ENCODE measurements at places on chromosomes 3 and 15.

GRCh38 chr3:110731148-110731547 lies 340.5 kb upstream of the NECTIN3 start:
- no peak for DNase-seq

- DNase-seq, result no peak
Observed at GRCh38 chr3:157098823-157099185, 61.1 kb downstream of the CCNL1 start.

DNA sequence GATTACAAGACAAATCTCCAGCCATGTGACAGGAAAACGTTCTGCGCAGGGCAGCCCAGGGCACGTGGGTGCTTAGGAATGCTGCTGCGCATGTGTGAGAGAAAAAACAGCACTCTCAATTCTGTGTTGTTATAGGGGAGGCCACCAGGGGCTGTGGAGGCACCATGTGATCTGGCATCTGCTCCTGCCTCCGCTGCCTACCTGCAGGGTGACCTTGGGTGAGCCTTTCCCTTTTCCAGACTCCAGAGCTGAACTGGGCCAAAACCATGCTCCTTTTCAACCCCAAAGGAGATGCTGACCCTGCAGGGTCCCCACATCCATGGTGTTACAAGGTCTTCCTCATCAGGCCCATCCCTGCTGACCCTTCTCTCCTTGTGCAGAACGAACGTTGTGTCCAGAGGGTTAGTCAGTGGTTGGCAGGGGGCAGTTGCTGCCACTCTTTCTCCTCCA lies 81.5 kb upstream of the RASGRF1 start:
- no peak for DNase-seq

DNA sequence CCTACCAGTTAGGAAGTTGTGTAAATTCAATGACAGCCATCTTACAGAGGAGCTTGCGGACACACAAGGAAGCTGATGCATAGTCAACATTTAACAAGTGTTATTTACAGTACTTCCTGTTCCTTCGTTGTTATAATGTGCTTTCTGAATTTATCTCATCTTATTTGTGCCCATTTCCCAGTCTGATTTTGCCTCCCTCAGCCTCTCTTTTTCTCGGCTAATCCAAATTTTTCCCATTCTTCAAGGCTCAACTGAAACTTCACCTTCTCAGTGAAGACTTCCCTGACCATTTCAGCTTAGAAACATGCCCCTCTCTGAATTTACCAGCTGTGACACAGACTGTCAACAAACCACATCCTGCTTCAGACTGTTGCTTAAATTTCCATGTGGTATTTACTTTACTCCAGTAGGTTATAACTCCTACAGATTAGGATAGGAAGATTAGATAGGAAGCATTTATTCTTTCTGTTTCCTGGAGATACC lies 55.7 kb upstream of the CP start:
- no peak for DNase-seq

DNA sequence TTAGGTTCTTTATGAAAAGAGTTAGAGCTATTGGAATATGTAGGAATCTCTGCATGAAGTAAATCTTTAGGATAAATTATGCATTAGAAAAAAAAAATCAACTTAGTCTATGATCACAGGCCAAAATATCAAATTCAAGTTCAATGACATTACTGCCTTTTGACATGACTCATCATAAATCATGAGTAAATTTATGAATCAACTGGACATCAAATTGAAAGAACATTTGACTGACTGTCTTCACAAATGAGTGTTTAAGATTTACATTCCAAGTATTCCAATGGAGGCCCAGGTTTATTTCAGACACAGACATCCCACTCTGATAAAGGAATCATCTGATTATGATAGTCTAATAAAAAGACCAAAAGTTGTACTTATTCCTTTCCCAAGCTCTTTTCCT lies 192.8 kb upstream of the TTC14 start:
- DNase-seq, result no peak

DNA sequence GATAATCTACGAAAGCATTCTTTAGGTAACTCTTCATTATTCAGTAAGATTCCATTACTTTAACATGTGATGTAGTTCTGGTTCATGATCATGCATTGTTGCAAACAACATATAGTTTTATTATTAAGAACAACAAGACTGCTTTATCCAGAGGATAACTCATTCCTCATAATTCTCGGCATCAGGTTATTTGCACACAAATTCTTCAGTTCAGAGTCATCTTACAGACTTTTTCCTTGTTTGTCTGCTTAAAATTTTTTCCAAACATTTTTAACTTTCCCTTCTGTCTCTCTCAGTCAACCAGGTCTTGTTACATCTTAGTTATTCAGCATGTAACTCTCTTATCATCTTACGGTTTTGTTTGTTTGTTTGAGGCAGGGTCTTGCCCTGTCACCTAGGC lies 60.1 kb downstream of the VGLL3 start:
- no peak for DNase-seq

DNA sequence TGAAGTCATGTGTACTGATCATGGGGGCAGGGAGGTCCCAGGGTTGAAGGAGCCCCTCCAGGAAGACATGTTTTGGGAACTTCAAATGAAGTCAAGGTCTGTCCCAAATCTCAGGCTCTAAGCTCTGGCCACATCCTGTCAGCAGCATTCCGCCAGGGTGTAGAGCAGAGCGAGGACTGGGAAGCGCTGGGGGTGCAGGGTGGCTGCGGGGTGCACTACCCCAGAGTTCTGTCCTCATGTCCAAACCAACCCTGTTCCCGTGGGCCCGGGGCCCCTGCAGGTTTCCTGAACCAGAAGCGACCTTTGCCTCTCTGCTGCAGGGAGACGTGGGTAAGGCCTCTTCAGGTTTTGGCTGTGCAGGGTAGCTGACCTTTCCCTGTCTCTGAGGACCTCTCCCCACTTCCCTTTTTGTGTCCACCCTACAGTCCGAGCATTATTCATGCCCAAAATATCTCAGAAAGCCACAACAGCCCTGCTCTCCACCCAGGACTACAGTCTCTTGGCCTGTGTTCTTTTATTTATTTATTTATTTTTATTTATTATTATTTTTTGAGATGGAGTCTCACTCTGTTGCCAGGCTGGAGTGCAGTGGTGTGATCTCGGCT lies 26.6 kb upstream of the FLNB start:
- DNase-seq, result no peak

DNA sequence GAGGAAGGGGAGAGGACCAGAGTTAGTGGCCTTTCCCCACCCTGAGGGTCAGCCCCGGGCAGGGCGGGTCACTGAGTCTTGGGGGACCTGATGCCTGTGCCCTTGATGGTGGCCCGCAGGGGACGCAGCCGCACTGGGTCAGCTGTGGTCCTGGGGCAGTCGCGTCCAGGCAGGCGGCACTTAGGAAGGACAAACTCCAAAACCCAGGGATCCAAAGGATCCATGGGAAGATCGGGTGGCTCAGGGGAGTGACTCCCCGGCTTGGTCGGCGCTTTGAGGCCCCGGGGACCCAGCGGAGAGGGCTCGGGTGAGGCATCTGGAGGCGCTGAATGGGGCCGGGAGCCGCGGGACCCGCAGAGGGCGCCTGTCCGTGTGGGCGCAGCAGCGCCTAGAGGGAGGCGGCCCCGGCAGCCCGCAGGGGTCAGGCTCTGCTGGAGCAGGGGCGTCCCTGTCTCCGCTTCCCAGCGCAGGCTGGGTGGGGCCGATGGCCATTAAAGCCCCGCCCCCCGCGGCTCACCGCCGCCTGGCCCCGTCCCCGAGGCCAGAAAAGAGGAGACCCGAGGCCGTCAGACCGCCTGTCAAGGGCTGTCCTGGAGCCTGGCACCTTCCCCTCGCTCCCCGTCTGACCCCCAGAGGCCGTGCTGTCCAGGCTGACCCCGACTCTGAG lies 17.5 kb downstream of the CIDEC start:
- peak; percentile 85 for DNase-seq

DNA sequence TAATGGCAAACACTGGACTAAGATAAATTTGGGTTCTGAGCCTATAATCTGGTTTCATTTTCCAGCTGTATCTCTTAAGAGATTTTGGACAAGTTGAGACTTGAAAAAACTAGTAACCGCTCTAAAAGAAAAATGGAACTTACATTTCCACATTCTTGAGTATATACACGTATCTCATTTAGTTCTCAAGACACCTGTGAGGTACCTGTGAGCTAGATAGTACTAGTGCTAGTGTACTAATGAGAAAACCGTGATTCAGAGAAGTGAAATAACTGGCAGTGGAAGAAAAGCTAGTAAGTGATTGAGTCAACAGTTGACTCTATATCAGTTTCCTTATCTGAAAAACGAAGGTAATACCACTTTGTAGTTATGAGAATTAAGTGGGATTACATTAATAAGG lies 62.2 kb upstream of the PAQR5 start:
- no peak for DNase-seq

DNA sequence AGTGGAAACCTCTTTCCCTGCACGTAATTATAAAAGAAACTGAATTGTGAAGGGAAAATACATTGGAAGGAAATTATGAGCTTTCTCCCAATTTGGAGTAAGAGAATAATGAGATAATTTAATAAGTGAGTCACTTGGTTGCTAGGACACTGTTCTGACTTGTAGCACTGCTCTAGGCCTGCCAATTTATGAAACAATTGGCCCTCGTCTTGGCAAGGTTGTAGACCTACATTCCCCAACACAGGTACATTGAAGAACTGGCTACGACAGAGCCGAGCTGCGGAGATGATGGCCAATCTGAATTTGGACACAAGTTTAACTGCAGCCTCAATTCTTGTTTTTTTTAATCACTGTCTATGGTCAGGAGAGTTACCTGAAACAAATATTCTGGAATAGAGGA lies 674.1 kb downstream of the MECOM start:
- DNase-seq, result peak; percentile 17

DNA sequence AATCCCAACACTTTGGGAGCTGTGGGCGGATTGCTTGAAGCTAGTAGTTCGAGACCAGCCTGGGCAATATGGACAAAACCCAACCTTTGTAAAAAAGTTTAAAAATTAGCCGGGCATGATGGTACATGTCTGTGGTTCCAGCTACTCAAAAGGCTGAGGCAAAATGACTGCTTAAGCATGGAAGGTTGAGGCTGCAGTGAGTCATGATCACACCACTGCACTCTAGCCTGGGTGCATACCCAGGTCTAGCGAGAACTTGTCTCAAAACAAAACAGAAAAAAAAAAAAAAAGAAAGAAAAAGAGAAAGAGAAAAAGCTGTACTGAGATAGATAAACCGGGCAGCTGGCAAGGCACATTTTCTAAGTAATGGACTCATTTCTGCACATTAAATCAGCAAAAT lies 10.6 kb downstream of the ARPP19 start:
- no peak for DNase-seq

- no peak for DNase-seq
Observed at GRCh38 chr15:50458348-50459112, 34.3 kb downstream of the USP8 start.

DNA sequence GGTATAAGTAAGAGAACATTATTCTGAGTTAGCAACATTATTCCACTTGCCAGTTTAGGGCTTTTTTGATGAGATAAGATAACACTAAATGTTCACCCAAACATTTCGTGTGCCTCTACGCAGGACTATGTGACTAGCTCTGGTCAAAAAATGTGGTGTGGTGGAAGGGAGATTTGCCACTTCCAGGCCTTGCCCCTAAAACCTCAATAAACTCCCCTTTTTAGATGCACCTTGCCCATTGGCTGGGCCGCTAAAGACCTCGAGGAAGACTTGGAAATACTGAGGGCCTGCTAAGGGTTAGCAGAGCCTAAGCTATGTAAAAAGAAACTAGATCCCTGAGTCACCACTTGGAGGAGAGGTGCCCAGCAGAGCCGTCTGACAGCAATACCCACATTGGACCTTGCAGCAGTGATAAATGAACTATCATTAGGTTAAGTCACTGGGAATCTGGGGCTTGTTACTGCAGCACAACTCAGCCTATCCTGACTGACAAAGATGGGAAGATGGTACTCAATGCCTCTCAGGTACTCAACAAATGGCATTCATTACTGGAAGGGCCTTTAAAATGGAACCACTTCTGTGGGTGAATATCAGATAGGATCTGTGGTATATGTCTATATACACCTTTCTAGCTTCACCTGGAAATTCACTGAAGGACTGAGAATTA lies 331.5 kb upstream of the TLE3 start:
- no peak for DNase-seq

GRCh38 chr3:24598695-24599470 lies 104.2 kb upstream of the THRB start:
- DNase-seq, result no peak

GRCh38 chr3:175227126-175227525 lies 368.0 kb downstream of the NAALADL2 start:
- no peak for DNase-seq

- no peak for DNase-seq
Observed at GRCh38 chr3:153404157-153404556, 242.1 kb downstream of the RAP2B start.

DNA sequence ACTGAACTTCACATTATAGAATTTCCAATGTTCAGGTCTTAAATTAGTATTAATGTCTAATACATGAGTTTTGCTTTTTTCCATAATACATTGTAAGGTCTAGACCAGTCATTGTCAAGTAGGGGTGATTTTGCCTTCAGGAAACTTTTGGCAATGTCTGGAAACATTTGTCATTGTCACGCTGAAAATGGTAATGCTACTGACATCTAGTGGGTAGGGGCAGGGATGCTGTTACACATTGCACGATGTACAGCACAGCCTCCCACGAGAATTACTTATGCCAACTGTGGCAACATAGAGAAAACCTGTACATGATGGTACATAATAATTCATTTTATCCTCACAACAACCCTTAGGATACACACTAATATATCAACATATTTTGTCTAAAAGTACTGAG lies 384.1 kb downstream of the CADM2 start:
- no peak for DNase-seq

DNA sequence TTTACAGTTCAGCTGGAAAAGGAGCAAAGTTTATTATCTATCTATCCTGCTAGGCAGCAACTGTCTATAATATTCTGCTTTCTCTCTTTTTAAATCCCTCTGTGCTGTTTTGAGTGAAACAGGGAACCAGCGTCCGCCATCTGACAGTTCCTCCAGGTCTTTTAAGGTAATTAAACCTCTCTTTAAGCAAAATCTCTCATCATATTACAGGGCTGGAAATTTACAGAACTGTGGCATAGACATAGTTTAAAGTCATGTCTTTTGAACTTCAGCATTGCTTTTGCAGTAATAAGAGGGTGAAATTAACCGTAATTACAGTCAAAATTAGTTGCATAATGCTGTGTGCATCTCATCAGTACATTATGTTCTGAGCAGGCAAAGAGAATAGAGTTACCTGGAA lies 263.4 kb upstream of the KCNMB2 start:
- DNase-seq, result no peak

Measured in uterus (tissue), 4 donors.